ENCODE measurements at places on chromosomes 2 and 18. TPM values are rescaled to one million over a fixed set of nuclear protein-coding genes. Genes with fewer than 3 reads are reported as not detected.

Gene MFSD6
- total RNA-seq = 33.5 TPM

Gene MOGAT1
- total RNA-seq = not detected

Gene HOXD13
- not detected for total RNA-seq

Gene FAM228A
- 1.3 TPM for total RNA-seq

Gene HRH4
- 0.21 TPM for total RNA-seq

Gene LRP2
- total RNA-seq = 0.10 TPM

Gene POTEE
- total RNA-seq = not detected

DNA sequence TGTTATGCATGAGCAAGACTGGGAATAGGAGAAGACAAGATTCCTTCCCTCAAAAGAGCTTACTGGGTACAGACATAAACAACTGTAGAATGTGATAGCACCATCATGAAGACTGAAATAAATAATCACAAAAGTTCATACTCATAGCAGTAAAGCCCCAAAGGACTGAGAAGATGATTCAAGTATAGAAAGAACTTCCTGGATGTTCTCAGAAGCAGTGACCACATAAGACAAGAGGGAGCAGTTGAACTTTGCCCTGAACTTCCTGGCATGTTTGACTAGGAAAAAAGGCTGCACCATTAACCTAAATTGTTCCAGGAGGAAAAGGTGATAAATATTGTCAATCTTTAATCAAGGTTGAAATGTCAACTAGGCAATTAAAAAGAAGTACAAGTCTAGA lies 57.8 kb upstream of the CCDC141 start:
- peak; percentile 11 for DNase-seq

DNA sequence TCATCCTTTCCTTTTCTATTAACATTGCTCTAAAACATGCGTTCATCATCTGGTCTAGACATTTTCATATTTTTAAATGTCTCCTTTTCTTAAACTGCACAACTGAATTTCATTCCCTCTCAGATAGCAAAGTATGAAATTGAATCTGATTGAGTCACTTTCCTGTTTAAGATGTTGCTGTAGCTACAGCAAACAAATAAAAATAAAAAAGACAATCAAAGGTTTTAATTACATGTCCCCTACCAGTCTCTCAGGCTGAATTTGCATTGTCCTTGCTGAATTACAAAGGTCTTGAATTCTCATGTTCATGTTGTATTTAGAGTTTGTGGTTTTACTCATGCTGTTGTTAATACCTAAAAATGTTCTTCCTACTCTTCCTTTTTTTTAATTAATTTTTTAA lies 537.9 kb upstream of the LRATD1 start:
- no peak for DNase-seq

DNA sequence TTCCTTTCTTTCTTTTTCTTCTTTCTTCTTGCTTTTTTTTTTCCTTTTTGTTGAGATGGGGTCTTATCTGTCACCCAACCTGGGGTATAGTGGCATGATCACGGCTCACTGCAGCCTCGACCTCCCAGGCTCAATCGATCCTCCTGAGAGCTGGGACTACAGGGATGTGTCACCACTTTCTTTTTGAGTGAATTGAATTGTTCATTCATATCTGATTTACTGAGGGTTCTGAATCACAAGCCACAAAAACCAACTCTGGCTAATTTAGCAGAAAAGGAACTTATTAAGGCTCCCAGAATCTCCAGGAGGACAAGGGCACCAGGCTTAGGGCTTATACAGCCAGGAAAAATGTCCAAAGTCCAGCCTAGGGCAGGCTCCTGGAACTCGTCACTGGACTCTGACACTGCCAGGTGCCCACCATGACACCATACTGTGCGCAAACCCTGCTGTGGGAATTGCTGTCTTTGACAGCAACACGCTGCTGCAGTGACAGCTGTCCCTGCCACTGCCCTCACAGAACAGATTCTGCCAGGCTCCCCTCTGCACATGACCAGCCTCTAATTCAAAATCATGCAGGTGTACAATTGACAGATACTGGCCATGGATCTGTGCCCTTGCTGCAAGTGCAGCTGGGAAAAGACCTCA lies 42.9 kb upstream of the EML6 start:
- DNase-seq = no peak

DNA sequence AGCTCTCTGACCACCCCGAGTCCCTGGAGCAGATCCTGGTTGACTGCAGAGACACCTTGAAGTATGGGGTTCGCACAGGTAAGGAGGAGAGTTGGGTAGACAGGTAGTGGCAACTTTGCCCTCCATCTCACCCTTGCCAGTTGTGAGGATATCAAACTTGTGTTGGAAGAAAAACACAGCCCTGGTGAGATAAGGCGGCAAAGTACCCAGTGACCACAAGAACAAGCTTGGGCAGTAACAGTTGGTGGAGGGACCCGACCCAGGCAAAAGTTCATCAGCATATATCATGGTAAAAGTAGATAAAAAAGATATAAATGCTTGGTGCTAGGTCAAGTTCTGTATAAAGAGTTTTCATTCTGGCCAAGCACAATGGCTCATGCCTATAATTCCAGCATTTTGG lies 14.4 kb downstream of the GAD1 start:
- no peak for DNase-seq

DNA sequence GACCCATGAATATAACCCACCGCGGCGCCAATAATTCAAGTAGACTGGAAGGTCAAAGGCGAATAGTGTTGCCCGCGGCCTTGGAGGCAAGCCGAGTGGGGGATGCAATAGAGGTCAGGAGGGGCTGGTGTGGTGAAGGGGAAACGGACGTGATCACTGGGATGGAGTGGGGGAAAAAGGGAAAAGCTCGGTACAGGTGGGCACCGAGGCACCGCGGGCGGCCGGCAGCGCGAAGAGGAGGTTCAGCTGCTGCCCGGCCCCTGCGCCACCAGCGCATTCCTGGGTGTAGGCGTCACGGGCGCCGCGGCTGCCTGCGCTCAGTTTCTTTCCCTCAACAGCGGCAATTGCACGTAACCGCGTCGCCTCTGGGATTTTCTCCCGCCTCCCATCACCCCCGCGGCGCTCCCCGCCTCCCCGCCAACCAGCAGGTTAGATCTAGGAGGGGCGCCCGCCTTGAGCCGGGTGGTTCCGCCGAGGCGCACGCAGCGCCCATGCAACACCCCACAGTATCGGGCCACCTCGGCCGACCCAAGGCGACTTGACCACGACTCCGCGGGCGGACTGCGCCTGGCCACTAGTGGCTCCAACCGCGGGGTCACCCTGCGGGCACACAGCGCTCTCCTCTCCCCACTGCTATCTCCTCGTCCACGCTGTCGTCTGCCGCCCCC lies 1.5 kb downstream of the RND3 start:
- DNase-seq = peak; percentile 84

GRCh38 chr2:134718023-134718816 lies 580 bp downstream of the TMEM163 start:
- DNase-seq = no peak

- DNase-seq = no peak
These were observed 87.3 kb downstream of the PDK1 start for GRCh38 chr2:172643142-172643541.

GRCh38 chr2:240436683-240437550 lies 1.5 kb downstream of the GPC1 start:
- peak; percentile 79 for DNase-seq

GRCh38 chr2:174209325-174209724 lies 39.0 kb downstream of the OLA1 start:
- no peak for DNase-seq

DNA sequence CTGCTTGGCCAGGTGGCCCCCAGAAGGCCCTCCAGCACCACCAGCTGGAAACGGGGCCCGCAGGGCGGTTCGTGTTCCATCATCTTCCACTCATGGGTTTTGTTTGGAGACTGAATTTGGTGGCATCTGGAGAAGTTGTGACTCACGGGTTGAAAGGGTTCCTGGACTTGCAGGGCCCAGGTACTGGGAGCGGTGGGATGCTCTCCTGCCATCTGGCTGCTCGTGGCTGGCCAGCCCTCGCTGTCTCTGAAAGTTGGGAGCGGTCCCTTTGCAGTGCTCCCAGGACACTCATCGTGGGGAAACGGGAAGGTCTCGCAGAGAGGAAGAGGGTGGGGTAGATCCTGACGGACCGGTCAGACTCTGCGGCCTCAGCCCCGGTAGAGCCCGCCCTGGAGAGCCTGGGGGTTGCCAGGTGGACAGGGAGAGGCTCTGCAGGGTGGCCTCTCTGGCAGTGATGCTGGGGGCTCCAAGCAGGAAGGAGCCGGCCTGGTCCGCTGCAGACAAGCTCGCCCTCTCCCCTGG lies 47.5 kb downstream of the TWIST2 start:
- no peak for DNase-seq

DNA sequence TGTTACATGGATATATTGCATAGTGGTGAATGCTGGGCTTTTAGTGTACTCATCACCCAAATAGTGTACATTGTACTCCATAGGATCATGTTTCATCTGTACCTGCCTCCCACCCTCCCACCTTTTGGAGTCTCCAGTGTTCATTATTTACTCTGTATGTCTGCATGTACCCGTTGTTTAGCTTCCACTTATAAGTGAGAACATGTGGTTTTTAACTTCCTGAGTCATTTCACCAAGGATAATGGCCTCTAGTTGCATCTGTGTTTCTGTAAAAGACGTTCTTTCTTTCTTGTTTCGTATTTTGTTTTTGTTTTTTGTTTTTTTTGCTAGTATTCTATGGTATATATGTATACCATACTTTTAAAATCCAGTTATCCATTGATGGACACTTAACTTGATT lies 107.5 kb downstream of the MSTN start:
- DNase-seq = no peak

DNA sequence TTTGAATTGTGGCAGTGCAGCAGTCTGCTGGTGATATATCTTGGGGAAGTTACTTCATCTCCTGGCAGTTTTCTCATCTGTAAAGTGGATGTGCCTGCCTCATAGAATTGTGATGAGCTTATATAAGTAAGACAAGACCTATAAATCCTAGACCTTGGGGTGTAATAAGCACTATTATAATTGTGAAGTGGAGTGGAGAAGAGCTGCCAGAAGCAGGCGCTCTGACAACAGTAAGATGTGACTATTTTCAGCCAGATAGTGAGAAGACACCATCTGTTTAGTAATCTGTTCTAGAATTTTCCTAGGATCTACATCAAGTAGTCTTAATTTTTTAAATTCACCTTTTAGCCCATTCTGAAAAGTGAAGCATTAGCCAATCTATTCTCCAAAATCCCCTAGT lies 85.6 kb upstream of the TSPYL6 start:
- DNase-seq = peak; percentile 24

DNA sequence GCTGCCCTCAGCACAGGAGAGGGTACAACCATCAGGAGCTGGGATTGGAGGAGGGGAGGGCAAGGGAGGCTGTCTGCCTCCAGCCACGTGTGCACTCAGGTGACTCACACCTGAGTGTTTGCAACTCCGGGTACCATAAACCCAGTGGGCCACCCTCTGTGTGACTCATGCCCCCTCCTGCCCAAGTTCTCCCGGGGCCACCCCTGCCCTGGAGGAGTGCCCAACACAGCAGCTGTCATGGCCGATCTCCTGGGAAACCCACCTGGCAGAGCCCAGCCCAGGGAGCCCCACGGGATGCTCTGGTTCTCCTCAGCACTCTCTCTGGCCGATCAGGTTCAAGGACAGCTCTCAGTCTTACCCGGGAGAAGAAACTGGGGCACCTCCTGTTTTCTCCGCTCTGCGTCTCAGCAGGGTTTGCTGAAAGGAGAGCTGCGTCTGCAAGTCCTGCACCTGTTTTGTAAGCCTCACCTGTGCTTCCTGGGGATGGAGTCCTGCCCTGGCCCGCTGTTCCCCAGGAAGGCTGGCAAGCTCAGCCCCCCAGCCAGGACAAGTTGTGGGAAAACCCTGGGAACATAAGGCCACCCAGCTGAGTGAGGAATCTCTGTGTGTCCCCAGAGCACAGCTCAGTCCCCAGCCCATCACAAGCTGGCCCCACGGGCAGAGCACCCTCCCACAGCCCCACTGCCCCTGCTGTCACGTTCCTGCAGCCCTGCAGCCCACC lies 44.0 kb upstream of the UBE2F start:
- DNase-seq = no peak

- DNase-seq = peak; percentile 66
These were observed 44.1 kb downstream of the TRAPPC12 start for GRCh38 chr2:3423492-3424170.

- peak; percentile 40 for DNase-seq
These were observed 101.2 kb upstream of the FSHR start for GRCh38 chr2:49255409-49255971.

GRCh38 chr2:131011486-131011885 lies 81.8 kb downstream of the FAM168B start:
- no peak for DNase-seq

DNA sequence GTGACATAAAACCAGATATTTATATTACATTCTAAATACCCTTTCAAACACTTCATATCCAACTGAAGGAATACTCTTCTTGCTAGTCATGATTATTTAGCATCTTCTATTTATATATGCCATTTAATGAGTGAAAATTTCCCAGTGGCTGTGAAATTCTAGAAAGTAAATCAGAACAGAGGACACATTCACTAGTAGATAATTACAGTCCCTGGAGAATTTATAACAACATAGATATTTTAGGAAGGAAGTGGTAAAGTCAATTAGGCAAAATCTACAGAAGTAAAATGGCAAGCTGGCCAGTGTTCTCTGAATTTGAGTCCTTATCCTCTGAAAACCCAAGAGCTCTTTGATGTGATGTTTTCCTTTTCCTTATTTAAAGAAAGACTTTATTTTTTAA lies 121.8 kb downstream of the PMAIP1 start:
- DNase-seq = no peak

DNA sequence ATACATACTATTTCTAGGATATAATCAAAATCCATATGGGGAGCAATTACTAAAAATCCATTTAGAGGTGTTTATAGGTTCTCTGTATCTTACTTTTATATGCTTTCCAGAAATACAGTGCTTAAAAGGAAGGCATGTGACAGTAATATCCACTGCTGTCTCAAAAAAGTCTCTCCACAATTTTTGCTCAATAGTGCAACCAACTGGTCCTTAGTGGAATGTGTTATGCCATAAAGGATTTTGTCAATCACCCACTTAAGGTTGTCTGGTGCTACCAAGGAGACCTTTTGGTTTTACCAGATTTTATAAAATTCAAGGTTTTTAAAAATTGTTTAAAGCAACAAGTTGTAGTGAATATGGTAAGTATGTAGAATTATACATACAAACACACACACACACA lies 328.5 kb upstream of the DSEL start:
- DNase-seq = no peak

- no peak for DNase-seq
These were observed 183.0 kb downstream of the MYO5B start for GRCh38 chr18:50011813-50012435.

DNA sequence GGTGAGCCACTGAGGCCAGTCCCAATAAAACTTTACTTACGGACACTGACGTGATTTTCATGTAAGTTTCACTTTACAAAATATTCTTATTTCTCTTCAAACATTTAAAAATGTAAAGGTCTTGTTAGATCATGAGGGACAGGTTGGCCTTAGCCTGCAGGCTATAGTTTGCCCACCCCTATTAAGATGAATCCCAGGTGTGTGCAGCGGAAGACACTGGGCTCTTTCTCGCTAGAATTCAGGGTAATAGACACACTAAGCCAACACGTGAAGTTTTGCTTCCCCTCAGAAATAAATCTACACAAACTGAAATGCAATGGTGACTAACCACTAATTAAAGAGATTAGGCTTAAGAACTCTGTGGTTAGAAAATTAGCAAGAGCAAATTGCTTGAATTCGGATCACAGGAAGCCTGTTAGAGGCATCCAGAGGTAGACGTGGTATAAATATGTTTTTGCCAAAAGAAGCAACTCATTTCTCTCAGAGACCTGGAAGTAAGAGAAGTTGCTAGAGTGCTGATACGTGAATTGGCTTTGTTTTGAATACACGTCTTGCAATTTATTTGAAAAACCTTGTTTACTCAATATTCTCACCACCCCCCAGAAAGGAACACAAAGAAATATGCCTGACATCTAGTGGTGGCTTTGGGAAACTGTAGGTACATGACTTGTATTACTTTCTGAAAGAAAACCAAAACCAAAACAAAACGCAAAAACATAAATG lies 151.6 kb downstream of the DTNB start:
- peak; percentile 88 for DNase-seq
